NCI-H1694 (cell line): ENCODE measurements at places on chromosomes 6 and 20.

- no peak for DNase-seq
These were observed 5.1 kb upstream of the EPB41L1 start for GRCh38 chr20:36149469-36149868.

DNA sequence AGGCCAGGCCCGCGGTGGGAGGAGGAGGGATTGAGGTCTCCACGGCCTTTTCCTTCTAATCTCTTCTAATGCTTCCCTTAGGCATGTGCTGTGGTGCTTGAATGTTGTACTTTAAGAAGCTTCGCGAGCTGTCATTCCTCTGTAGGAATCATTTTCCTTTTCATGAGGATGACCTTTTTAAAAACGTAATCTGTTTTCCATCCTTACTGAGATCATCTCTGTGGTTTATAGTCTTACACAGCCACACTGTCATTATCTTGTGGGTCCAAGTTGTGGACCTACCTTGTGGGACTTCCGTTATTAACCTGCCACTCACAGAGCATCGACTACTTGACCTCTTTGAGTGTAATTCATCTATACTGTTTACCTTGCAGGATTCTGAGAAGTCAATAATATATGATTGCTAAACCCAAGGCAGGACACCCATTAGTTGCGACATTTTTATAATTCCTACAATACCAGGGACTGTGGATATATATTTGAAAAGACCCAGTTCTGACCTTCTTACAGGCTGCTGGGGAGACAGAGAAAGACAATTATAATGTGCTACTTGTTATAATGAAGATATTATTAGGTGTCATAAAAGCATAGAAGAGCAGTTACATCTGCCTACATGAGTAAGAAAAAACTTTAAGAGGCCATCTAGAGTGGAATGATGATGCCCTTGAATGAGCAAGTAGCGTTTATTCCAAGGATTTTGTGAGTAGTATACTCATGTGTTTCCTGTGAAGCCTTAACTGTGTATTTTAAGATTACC is 842 bp downstream of the SLC25A27 start:
- no peak for DNase-seq

- no peak for DNase-seq
These were observed 39.9 kb upstream of the SIRT5 start for GRCh38 chr6:13534536-13534935.

- DNase-seq, result no peak
These were observed 54.1 kb upstream of the SHLD1 start for GRCh38 chr20:5696011-5696559.

DNA sequence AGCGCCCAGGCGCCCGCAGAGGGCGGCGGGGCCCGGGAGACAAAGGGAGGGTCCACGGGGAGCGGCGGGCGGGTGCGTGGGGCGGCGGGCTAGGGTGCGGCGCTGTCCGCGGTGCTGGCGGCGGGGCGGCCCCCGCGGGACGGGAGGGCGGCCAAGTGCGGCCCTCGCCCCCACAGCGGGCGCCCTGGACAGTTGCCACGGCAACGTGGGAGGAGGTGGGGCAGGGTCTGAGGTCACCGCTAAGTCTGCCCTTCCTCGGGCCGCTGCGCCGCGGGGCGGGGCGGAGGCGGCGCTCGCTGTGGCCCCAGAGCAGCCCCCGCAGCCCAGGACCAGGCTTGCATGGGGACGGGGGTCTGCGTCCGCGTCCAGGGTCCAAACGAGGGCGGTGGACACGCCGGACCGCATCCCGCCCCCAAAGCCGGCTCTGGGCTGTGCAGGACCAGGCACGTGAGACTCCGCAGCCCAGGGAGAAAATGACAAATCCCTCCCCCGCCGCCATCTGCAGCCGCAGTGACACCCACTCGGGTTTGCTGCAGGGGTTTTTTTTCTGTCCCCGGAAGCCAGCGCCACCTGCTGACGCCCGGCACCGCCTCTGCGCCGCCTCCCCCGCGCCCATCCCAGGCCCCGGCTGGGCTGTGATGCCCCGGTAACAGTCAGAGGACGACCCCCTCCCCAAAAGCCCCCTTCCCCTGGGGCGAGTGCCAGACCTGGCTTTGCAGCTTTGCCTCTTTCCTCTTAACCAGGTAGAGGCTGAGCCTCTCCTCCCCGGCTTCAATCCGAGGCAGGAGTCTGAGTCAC is 36.8 kb downstream of the YTHDF1 start:
- peak; percentile 49 for DNase-seq

DNA sequence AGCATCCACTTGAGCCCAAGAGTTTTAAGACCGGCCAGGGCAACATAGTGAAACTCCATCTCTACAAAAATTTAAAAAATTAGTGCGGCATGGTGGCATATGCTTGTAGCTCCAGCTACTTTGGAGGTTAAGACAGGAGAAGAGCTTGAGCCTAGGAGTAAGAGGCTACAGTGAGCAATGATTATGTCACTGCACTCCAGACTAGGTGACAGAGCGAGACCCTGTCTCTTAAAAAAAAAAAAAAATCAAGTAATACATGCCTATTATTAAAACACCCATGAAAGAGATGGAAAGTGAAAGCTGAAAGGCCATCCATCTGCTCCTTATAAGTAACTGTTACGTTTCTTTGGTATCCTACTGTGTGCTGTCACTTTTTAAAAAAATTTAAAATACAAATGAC is 66.4 kb downstream of the FKBP5 start:
- no peak for DNase-seq

DNA sequence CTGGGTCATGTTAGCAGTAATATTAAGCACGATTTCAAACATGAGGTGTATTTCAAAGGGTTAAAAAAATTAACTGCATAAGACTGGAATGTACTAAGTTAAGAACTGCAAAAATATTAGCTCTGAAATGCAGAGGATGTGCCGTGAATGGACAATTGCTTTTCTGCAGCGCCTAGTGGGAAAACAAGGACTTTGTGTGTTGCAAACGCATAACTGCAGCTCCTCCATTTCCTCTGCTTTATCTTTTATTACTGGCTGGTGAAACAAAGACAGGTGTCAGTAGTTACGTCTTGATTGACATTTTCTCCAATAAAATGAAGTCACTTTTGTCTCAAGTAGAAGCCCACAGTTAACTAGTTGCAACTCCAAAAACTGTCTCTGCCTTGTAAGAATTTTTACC is 1.7 kb downstream of the PDE7B start:
- no peak for DNase-seq

- DNase-seq, result no peak
These were observed 112.6 kb downstream of the DCDC2 start for GRCh38 chr6:24245275-24245674.

DNA sequence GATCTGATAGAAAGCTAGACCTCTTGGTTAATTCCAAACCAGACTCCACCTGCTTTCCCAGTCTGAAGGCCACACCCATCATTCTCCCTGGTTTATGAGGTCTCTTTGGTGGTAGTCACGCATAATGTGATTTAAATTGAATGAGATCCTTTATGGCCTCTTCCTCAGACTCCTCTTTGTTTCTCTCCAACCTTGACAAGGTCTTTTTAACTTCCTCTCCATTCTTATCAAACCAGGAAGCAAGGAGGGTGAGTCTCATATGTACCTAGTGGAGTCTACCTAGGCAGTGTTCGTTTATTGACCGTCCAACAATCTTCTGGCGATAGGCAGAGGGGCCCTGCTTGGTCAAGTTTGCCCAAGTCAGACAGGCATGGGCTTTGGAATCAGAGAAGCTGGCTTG is 184.2 kb upstream of the LAMP5 start:
- no peak for DNase-seq

DNA sequence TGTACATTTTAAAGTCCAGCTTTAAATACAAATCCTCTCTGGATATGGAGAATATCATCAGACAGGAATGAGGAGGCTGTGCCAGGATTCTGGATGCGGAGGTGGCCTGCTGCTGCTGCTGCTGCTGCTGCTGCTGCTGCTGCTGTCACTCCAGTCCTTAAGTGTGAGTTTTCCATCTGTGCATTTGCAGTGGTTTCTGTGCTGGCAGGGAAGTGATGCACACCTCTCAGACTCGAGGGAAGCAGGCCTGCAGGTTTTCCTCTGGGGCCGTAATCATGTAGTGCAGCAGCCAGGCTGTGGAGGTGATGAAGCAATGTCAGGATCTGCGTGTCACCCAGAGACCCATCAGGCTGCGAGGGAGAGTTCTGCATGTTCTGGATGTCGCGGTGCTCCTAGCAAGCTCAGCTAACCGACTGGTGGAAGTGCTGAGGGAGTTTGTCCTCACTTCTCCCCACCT is 32.0 kb downstream of the CFAP61 start:
- peak; percentile 33 for DNase-seq

DNA sequence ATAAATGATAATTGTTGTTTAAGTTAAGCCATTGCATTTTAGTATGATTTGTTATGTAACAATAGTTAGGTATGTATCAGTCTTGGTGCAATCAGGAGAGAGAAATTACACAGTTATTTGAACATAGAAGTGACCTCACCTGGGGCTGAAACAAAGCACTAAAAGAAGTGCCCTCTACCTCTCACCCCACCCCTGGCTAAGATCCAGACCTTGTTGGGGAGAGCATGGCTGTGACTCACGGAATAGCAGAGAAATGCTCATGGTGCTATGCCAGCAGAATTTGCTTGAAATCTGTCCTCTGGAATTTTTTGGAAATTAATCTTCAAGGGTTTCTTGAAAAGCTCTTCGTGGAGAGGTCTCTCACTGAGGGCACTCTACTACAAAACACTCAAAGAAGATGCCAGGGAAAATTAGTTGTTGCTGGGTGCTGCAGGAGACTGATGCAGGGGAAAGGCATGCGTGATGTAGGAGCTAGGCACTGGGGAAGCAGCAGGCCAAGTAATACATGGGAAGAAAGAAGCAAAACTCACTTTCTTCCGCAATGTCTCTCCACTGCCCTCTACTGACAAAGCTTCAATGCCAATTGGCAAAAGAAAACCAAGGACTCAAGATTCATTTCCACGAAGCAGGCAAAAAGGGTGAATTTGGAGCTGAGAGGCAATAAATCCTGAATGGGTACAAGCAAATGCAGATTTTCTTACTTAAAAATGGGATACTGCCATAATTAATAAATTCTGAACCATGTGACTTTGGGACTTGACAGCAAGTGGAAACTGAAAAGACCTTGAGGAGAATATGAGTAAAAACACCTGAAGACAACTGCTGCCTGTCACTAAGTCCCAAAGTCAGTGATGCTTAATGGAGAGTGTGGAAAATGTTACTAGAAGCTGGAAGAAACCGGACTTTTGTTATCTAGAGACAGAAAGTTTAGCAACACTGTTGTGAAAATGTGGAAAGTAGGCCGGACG is 136.3 kb upstream of the ZNF184 start:
- no peak for DNase-seq

- no peak for DNase-seq
These were observed 33.2 kb downstream of the CDH22 start for GRCh38 chr20:46275091-46275490.

GRCh38 chr6:163189609-163190008 is 224.9 kb upstream of the QKI start:
- no peak for DNase-seq

DNA sequence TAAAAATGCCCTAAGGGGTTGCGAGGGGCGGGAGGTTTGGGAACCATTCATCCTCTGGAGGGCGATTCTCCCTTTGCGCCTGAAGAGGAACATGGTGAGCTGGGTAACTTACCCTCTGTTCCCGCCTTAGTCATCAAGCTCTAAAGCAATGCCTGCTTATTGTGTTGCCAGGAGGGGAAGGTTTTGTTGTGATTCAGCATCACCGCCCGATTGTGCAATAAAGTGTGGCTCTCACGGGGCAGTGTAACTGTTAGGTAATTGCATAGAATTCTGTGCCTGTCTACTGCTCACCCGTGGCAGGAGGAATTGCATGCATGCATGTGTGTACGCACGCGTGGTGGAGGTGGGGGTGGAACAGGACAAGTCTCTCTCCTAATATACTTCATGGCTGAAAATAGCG is 95.5 kb upstream of the AGPAT4 start:
- DNase-seq, result no peak

- peak; percentile 98 for DNase-seq
These were observed 45.4 kb downstream of the SSR1 start for GRCh38 chr6:7267466-7268091.

DNA sequence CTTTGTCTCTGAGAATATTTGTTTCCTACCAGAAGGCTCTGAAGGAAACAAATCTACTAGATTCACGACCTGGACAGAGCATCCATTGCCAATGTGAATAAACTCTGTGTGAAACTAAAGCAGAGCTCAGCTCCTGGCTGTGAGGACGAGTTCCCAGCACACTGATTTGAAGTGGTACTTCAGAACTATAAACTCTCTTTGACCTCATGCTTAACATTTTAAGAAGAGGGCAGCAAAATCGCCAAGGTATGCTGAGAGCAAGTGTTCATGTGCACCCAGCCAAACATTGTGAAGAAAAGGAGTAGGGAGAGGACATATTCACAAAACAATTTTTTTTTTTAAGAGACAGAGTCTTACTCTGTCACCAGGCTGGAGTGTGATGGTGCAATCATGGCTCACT is 33.7 kb upstream of the ZNF133 start:
- DNase-seq, result no peak

GRCh38 chr6:161634916-161635315 is 361.1 kb upstream of the AGPAT4 start:
- DNase-seq, result no peak

DNA sequence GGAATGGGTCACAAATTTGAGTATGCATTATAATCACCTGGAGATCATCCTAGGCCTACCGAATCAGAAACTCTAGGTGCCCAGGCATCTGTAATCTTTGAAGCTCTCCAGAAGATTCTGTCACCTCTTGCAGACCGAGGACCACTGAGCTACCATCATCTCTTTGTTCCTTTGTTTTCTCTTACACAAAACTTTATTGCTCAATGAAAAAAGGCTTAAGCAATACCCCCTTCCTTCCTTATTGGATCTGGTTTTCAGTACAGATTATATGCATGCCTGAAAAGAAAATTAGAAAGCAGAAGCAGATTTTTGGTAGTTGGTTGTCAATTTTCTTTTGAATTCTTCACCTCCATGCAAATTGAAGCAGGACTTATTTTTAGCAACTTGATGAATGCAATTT is 31.3 kb downstream of the STX11 start:
- no peak for DNase-seq

GRCh38 chr6:111469543-111469942 is 13.5 kb downstream of the REV3L start:
- no peak for DNase-seq

DNA sequence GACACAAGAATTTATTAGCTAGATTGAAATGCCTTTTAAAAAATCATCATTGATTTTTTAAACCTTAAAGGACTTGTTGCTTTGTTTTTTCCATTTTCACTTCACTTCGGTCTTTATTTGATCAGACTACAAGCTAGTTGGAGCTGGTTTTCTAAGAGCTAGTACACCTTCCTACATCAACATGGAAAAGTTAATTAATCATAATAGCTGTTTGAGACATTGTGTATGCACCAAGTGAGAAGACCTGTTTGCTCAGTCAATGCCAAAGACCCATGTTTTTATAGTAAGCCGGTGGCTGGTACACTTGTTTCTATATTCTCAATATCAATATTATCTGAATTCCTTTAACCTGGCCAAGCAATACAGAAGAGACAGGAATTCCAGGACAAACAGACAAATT is 310.2 kb upstream of the SGK1 start:
- no peak for DNase-seq
